ENCODE measurements at places on chromosomes 12 and 14.

GRCh38 chr14:94312481-94313246, 10.5 kb downstream of the SERPINA6 start:
- no peak for DNase-seq

DNA sequence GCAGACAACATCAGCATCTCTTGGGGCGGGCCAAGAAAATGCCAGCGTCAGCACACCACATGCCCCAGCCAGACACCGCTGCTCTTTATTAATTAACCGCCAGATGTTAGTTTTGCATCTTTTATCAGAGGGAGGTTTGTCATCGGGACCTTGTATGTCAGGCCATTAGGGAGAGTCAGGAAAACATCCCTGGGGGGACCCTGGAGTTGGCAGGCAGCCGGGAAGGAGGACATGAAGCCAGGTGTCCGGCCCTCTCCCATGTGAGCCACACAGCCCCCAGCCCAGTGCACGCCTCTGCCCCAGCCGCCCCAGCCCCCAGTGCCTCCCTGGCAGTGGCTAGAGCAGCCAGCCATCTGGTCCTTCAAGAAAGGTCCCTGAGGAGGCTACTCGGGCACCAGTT, 56.9 kb upstream of the FAM222A start:
- DNase-seq = no peak

DNA sequence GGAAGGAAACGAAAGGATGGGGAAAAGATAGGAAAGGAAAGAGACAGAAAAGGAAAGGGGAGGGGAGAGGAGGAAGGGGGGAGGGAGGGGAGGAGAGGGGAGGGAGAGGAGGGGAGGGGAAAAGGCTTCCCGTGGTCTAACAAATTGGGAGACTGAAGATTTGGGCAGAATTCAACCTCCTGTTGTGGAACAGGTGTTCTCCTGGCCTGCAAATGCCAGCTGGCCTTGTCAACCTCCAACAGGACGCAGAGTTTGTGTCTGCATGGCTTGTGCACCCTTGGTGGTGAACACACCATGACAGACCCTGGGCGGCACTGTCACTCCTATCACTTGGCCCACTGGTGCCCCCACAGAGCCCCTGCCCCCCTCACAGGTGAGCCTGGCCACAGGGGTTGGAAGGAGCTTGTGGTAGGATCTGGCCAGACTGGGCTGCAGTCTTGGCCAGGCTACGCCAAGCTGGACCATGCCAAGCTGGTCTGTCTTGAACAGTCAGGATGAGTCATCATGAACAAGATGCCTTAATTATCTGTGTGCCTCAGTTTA, 321.6 kb downstream of the BCL11B start:
- no peak for DNase-seq

DNA sequence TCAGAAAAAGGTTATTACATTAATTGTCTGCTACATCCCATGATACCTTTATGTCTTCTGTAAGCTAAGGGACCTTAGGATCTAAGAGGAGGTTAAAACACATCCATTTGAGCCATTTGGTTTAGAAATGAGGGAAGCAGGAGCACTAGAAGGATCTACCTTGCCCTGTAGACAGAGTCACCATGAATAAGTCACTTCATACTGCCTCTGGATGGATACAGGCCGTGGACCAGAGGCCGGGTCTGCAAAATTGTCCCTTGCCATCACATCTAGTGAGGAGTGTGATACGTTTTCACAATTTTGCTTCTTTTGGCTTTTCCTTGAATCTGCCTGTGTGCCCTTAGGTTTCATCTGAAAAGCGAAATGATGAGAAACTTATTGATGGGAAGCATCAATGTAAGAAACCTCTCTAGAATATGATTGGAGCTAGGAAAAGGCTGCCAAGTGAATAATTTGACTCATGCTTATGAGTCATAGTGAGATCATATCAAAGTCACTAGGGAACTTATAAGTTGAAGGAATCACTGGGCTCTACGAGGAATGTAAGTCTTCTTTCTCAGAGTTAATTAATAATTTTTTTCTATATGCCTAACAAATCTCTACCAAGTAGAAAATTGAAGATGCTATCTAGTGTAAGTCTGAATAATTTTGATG, 10.8 kb downstream of the GLRX5 start:
- DNase-seq = no peak

DNA sequence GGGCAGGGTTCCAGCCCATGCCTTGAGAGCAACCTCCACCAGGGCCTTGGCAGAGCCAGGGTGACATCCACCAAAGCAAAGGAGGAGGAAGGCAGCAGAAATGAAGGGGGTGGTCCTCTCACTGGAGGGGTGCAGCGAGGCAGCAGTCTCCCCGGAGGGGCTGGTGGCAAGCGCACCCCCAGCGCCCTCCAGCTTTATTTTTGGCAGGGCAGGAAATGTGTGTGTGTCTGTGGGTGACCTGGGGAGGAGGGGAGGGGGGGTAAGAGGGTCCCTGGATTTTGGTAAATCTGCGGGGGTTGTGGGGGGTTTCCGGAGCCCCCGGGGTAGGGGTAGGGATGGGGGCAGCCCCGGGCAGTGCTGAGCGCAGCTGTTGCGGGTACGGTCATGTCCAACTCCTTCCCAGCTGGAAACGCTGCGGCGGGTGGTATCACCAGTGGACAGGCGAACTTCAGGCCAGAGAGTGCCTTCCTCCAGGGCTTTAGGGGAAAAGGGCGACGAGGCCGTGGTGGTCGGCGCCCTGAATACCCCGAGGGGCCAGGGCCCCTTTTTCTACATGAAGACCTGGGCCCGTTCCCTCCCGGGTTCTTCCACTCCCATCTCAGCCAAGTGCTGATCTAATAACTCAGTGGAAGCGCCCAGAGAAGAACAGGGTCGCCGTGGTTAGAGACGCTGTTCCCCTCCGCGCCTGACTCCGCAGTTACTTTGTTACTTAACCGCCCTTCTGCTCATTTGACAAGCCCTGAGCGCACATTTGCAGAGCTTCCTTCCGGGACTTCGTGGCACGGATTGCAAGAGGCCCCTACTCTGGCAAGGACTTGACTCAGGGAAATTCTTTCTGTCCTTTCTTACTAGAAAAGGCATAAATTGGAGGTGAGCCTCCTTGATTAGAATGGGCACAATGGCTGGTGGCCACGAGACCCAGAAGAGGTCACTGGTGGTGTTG, 55.2 kb downstream of the FOS start:
- DNase-seq = peak; percentile 68

GRCh38 chr14:104316121-104316722, 177.8 kb downstream of the KIF26A start:
- DNase-seq = no peak

- no peak for DNase-seq
Measured at GRCh38 chr14:101349108-101349507, 212.2 kb upstream of the DIO3 start.

GRCh38 chr12:94811611-94812010, 161.3 kb upstream of the TMCC3 start:
- DNase-seq = no peak

GRCh38 chr12:129201029-129201428, 347.8 kb downstream of the GLT1D1 start:
- no peak for DNase-seq

DNA sequence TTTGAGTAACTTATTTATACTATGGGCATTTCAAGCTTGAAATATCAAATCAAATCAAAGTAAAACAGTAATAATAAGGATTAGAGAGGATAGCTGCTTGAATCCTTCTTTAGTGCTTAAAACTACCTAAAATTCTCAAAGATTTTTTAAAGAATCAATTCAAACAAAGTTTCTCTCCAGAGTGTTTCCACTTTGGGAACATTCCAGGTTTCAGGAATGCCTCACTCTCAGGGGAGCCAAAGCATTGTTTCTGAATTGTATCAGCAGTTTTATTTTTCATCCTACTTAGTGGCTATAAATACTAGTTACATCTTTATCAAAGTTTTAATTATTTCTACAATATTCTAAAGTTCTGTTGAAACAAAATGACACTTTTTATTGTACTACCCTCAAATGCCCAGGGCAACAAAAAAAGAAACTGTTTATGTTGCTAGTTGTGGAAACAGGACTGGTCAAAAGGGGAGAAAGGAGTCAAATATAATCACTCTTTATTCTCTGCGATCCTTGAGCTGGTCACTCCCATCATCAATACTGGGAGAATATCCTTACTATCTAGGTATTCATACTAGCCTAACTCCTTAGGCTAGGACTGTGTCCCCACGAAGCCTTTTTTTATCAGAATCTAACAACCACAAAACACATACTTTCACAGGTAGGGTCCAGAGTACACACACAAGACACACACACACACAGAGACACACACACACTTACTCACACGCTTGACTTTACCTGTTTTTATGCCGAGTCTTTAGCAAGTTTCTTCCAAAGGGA, 598 bp downstream of the RASSF9 start:
- no peak for DNase-seq

- peak; percentile 31 for DNase-seq
Measured at GRCh38 chr14:94769391-94770250, at the start of gene GSC. Gene GSC, minus strand, starts transcription at chr14:94770113. Its CDS starts 98 bp downstream, at chr14:94770015.

DNA sequence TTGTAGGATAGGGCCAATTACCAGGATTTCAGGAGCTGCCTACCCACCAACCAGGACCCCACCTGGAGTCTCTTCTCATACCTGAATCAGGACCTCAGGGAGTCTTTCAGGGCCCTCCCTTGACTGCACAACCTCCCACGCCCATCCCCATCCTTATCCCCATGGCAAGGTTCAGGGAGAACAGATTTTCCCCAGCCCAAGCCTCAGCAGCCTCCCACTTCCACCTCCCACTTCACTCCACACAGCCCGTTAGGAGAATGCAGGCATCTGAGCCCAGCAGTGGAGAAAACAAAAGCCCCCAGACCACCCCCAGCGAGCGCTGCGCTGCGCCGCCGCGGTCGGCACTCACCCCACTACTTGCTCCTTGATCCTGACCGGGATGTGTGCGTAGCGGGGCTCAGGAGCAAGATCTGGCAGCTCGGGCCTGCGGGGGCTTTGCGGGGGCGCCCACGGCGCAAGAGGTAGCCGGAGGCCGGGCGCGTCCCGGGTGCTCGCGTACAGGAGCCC, 1.4 kb downstream of the B4GALNT1 start:
- no peak for DNase-seq

- DNase-seq = peak; percentile 40
Measured at GRCh38 chr14:60723907-60724618, at the start of gene SIX4. Gene SIX4, minus strand, starts transcription at chr14:60724351. Its CDS starts 277 bp downstream, at chr14:60724074.

DNA sequence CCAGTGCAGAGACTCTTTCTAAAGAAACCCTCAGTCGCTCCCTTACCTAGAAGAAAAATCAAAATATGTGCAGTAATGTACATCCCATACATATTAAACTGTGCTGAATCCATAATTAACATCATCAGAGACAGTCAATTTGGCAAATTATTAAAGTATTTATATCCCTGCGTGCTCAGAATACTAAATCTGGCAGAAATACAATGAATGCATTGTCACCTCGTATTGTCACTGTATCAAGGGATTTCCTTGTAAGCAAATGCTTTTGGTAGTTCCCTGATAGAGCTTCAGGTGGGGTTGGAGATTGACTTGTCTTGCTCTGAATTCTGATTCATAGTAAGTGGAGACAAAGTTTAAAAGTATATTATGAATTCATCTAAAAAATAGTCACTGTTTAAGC, 319.1 kb downstream of the PPFIA2 start:
- no peak for DNase-seq

GRCh38 chr12:53174881-53175491, 5.5 kb upstream of the ZNF740 start:
- no peak for DNase-seq

GRCh38 chr12:2391740-2392331, 339.0 kb downstream of the CACNA1C start:
- no peak for DNase-seq

GRCh38 chr12:68040450-68041075, 51.3 kb downstream of the IFNG-AS1 start:
- DNase-seq = peak; percentile 84

DNA sequence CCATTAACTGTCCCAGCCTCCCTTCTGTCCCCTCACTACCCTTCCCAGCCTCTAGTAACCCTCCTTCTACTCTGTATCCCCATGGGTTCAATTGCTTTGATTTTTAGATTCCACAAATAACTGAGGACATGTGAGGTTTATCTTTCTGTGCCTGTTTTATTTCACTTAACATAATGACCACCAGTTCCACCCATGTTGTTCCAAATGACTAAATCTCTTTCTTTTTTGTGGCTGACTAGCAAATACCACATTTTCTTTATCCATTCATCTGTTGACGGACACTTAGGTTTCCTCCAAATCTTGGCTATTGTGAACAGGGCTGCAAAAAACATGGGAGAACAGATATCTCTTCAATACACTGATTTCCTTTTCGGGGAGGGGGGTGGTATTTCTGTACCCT, 65.7 kb downstream of the PRKD1 start:
- no peak for DNase-seq

GRCh38 chr14:101077481-101078074, 174.1 kb upstream of the RTL1 start:
- DNase-seq = no peak

GRCh38 chr12:103401421-103401820, 94.3 kb downstream of the C12orf42 start:
- no peak for DNase-seq

DNA sequence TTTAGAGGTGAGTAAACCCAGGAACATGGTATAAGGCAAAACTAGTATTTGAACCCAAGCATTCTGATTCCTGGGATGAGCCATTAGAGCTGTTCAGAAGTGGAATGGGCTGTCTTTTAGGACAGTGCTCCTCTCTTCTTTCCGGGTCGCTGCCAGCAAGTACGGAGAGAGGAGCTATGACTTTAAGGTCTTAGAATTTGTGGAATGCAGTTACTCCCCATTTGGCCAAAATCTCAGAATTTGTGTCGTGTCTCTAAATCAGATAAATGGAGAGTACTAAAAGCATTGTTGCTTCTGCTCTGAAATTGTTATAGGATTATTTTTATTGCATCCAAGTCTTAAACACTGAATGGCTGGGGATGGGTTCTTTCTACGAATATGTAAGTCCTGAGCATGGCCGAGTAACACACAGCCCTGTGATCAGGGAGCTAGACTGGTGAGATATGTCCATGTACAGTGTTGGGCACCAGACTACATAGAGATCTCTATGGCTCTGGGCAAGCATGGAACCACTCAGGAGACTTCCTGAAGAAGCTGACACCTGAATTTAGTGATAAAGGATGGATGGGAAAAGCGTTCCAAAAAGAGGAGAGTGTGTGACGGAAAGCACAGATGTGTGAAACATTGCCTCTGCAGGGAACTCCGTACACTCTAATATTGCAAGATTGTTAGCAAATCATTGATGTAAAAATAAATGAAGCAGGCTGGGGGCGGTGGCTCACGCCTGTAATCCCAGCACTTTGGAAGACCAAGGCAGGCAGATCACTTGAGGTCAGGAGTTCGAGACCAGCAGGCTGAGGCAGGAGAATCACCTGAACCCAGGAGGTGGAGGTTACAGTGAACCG, 184.7 kb downstream of the SRGAP1 start:
- no peak for DNase-seq

GRCh38 chr14:100067971-100068959, 3.0 kb downstream of the EVL start:
- peak; percentile 95 for DNase-seq

Data from activated CD4-positive, alpha-beta T cell treated with anti-CD3 and anti-CD28 coated beads, Interleukin-2, Interleukin-6, amounts not matched to agents 100 ng/mL and 50 ng/mL, durations not matched to agents 16 hours and 8 hours (primary cell).